RPMI7951 (cell line): ENCODE measurements at places on chromosomes 1 and 21.

GRCh38 chr1:62241371-62242131 lies 46.9 kb downstream of the L1TD1 start:
- DNase-seq, result no peak

DNA sequence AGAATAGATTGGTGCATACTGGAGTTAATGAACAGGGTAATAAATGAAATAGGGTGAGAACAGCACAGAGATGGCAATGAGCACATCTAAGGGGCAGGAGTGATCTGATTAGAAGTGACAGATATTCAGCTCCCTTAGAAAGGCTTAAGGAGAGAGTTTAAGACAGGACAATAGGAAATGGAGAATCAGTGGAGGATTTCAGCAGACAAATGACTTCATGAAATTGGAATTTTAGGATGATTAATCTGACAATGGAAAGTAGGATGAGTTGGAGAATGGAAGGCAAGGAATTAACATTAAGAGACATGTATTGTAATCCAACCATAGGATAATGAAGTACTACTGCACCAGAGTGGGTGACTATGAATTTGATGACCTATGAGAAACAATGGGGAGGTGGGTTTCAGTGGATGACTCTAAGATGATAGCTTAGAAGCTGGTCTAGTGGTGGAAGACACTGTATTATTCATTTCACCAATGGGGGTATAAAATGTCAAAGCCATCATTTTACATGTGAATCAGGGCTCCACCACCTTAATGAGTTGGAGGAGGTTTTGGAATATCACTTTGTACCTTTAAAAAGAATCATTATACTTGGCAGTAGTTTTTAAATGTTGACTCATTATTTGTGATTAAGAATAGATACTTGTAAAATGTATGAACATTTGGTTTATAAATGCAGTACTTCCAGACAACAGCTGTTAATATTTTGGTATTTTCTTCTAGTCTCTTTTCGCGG lies 139.1 kb downstream of the PLA2G4A start:
- DNase-seq, result peak; percentile 28

- DNase-seq, result peak; percentile 37
Measured at GRCh38 chr1:211638689-211639101, 36.7 kb downstream of the NEK2 start.

DNA sequence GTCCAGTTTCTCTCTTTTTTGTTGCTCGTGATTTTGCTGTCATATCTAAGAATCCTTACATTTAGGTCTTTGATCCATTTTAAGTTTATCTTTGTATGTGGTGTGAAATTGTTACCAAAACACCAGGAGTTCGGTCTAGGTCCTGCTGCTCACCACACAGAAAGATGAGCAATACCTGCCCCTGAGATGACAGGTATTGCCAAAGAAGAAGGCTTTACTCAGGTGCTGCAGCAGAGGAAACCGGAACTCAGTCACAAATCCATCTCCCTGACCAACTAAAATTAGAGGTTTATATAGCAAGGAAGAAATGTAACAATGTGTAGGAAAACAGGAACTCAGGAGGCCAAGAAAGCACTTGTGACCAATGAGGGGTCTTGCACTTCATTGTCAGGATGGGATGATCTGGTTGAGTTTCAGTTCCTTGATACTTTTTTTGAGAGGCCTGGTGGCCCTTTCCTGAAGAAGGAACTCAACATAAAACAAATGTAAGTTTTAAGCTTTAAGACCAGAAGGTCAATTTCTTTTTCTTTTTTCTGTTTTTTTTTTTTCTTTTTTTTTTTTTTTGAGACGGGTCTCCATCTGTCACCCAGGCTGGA lies 16.5 kb upstream of the SETDB1 start:
- no peak for DNase-seq

DNA sequence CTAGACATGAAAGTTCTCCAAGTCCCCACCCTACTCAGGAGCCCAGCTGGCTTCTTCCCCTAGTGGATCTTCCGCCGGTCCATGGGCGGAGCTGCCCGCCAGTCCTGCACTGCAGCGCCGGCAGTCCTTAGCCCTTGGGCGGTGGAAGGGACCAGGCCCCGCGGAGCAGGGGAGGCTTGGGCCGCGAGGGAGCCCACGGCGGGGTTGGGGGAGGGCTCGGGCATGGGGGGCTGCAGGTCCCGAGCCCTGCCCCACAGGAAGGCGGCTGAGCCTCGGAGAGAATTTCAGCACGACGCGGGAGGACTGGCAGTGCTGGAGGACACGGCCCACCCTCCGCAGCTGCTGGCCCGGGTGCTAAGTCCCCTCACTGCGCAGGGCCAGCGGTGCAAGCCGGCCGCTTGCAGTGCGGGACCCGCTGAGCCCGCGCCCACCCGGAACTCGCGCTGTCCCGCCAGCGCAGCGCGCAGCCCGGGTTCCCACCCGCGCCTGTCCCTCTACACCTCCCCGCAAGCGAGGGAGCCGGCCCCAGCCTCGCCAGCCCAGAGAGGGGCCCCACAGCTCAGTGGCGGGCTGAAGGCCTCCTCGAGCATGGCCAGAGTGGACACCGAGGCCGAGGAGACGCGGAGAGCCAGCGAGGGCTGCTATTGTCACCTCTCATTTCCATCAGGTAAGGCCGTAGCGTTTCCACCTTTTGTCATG lies 1398.6 kb downstream of the MRPL39 start:
- DNase-seq, result no peak

DNA sequence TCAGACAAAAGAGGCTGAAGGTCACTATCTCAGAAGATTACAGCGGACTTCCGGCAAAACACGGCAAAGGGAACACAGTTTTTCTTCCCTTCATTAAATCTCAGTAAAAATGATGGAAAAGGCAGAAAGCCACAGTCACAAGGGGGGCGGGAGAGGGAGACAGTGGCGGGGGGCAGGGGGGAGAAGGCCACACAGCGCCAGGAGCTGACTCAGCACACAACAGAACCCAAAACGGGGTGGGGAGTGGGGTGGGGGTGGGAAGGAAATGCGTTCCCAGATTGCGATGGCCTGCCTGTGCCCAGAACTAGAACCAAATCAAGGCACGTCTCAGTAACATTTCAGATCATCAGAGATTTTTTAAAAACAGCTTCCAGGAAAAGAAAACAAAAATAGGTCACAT lies 13.4 kb downstream of the CFAP74 start:
- DNase-seq, result no peak

DNA sequence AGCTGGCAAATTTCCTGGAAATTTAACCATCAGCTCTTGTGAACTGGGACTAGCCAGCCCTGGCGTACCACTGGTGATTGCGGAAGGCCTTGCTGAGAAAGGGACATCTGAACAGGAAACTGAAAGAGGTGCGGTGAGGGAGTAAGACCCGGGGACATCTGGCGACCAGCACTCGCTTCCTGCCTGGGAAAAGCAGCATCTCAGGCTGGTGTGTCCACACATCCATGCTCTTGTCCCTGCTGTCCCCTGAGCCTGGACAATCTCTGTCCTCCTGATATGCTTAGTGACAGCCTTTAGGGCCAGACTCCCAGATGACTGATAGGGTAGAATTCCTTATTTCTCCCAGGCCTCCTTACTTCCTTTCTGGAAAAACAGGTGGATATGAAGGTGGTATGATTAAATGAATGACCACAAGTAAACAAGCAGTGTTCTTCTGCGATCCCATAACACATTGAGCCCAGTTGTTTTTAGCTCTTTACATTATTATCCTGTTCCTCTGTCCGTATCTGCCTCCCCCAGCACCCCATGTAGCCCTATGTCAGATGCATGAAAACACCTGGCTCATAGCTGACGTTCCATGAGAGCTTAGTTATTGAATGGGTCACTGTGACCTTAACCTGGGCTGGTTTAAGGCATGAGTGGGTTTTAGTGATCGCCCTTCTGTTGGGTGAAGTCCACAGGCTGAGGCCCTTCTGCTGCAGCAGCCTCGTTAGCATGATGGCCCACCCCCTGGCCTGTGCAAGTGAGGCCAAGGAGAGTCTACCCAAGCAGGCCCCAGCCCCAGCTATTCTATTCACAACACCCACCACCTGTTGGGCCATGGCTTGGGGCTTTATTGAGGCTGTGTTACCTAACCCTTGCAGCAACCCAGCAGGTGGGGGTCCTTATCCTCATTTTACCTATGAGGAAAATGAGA lies 76.1 kb upstream of the GADD45A start:
- DNase-seq, result no peak

- no peak for DNase-seq
Measured at GRCh38 chr1:145759721-145760120, 40.4 kb downstream of the CD160 start.

DNA sequence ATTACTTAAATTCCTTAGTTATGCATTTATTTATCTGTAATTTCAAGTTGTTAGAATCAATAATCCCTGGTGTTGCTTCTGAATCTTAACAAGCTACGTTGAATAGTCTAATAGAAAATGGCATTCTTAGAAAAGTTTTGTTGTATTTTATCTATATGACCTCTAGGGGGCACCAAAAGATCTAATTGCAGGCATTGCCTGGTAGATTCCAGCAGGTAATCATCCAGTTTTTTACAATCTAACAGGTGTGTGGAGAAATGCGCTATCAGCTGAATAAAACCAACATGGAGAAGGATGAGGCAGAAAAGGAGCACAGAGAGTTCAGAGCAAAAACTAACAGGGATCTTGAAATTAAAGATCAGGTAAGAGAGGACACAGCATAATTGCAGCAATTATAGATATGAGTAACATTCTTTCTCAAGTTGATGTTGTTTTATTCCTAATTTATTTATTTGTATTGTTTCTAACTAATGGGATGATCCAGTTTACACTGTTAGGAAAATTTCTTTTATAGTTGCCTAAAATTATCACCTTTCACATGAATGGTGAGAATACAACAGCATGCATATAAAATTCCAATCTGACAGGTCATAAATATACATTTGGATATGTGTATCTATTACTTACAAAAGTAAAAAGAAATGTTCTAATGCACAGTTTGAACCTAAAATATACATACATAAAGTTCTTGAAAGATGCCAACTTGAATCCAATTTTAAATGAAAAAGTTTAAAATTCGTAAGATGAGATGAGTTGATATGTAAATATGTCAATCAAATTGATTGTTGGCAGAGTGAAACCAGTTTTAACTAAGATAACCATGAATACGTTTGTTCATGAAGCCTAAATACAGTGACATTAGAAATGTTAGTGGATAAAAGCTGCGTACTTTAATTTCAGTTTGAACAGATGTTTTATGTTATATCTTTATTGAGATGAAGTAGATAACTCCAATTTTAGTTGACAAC lies 88.4 kb downstream of the SDCCAG8 start:
- DNase-seq, result peak; percentile 27

DNA sequence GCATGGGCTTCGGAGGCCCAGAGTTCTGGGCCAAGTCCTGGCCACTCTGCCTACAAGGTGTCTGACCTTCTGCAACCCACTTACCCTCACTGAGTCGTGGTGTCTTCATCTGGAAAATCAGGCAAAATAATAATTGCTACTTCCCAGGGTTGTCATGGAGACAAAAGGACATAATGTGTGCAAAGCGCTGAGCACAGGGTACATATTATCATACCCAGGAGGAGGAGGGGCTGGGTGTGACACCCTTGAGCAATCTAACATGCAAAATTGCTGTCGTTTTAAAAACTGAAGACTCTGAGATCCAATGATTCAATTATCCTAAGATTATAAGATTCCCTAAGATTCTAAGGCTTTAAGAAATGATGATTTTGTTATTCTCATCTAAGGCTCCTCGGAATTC lies 459.5 kb downstream of the PTPRU start:
- DNase-seq, result no peak

- no peak for DNase-seq
Measured at GRCh38 chr1:166960858-166961474, 14.4 kb downstream of the ILDR2 start.

GRCh38 chr1:57986432-57986831 lies 560.1 kb downstream of the OMA1 start:
- DNase-seq, result no peak

GRCh38 chr1:180170546-180171151 lies 16.0 kb downstream of the QSOX1 start:
- DNase-seq, result no peak

DNA sequence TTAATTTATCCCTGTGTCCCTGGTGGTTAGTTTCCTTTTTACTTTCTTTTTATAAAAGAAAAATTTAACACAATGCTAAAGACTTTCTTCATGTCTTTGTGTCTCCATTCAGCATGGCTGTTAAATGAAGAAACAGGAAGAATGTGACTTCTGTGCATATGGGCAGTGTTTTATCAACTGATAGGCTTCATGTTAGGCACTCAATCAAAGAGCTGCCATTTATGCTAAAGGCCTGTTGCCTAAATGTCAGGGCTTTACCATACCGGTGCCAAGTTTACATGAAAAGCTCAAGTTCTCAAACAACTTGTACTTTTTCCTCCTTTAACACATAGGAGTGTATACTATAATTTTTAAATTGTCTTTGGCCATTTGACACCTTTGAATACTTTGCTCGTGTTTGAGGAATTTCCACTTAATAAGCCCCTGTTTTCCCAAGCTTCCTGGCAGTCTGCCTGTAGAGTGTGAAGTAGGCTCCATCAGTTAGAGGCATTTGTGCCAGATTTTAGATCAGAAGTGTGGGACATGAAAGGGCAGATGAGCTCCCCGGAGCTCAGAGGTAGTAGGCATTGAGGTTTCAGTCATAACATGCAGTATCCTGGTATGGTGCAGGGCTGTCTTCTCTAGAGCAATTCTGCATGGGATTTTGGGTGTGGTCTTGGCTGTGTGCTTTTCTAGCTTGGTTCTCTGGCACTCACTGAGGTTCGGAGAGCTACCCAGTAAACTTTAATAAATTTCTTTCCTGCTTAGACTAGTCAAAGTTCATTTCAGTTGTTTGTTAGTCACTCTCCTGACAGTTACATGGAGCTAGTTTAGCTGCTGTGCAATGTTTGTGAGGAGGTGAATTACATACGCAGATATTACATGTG lies 119.0 kb downstream of the LEPR start:
- DNase-seq, result no peak

DNA sequence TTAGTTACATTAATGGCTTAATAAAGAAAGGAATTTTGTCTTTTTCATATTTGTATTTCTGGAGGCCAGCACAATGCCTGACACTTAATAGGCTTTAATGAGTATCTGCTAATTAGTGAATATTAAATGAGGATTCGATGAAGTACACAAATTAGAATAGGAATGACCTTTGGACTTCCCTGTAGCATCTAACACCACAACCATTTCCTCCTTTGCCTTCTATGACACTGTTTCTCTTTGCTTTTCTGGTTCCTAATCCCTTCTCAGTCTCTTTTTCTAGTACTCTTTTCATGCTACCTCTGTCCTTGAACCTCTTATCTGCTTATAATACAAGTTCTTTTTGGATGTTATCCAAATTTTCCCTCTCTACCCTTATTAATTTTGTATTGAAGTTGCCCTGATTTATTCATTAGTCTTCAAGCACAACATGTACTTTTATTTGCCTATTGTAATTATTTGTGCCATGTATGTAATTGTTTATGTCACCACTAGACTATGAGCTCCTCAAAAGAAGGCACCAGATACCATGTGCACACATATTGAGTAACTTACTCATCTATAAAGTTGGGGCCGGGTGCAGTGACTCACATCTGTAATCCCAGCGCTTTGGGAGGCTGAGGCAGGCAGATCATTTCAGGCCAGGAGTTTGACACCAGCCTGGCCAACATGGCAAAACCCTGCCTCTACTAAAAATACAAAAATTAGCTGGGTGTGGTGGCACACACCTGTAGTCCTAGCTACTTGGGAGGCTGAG lies 23.8 kb downstream of the RPS27 start:
- peak; percentile 18 for DNase-seq
